ENCODE measurements at places on chromosomes 16 and 17.
A peak's percentile ranks its signal among the peaks of the same experiment; 100 is the strongest.

DNA sequence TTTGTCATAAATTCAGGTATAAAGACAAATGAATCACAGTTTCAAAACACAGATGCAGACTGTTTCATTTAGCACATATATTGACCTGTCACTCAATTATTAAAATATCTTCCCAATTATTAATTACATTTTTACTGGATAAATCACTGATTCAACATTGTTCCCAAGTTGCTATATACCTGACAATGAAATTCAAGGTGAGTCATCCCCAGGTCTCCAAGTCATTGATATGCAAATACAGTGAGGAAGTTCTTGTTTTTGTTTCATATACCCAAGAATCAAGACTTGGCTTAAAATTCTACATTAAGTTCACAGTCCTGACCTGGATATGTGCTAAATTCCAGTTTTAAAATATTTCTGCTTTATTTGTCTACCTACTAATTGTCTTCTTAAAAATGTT lies 599.3 kb upstream of the PSMD7 start:
- no peak for DNase-seq

GRCh38 chr17:38970128-38970527 lies 2.9 kb upstream of the FBXO47 start:
- DNase-seq, result no peak

GRCh38 chr16:8168016-8168415 lies 422.3 kb downstream of the TMEM114 start:
- DNase-seq, result no peak

- DNase-seq, result no peak
Measured at GRCh38 chr17:36092230-36092629, 2.3 kb upstream of the CCL3 start.

- no peak for DNase-seq
Measured at GRCh38 chr17:82679586-82680465, 18.7 kb downstream of the RAB40B start.

GRCh38 chr17:48997103-48997826 lies at the start of gene IGF2BP1:
Gene IGF2BP1, plus strand, starts transcription at chr17:48997385. Its CDS starts 361 bp downstream, at chr17:48997746.
- DNase-seq, result no peak

GRCh38 chr16:68289202-68289601 lies 21.5 kb downstream of the SLC7A6OS start:
- no peak for DNase-seq

GRCh38 chr17:77528516-77529327 lies 388.0 kb downstream of the SEC14L1 start:
- DNase-seq, result peak; percentile 31

GRCh38 chr16:73066927-73067670 lies 19.2 kb upstream of the ZFHX3 start:
- no peak for DNase-seq

DNA sequence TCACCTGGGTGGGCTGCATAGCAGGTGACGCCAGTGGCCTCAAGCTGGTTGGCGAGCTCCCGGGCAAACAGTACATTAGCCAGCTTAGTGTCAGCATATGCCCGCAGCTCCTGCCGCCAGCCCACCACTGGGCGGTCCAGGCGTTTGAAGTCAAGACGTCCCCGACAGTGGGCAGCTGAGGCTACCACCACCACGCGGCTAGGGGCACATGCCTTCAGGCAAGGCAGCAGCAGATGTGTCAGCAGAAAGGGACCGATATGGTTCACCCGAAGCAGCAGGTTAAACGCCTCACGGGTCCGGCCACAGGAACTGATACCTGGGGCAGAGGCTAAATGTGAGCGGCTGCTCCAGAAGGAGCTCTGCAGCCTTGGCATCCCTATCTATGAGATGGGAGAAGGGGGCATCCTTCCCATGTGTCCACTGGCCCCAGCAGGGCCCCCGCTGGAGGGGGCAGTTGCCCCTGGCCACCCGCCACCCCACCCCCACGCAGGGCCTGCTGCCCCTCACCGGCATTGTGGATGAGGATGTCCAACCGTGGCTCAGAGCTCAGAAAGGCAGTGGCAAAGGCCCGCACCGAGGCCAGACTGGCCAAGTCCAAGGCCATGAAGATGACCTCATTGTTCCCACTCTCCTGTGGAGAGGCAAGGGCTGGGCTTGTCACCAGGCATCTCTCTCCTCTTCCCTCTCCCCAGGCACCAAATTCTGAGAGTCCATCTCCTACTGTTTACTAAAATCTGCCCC lies 1.7 kb downstream of the DHRS13 start:
- no peak for DNase-seq

DNA sequence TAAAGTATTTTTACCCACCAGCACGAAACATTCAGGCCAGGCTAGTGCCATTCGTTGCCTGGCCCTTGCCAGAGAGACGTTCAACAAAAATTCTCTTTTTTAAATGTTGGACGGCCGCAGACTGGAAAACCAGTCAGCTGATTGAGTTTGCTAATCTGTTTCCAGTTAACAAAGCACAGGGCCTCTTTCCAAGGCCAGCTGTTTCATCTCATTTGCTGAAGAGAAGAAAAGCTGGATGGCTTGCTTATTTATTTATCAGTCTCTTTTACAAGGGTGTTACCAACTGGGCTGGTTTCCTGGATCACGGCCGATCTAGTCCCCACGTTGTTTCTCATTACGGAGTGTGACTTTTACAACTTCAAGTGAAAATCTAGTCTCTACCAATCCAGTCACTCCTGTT lies 418.7 kb upstream of the DYNLRB2 start:
- no peak for DNase-seq

- no peak for DNase-seq
Measured at GRCh38 chr17:2230877-2231276, 72.7 kb downstream of the SMG6 start.

DNA sequence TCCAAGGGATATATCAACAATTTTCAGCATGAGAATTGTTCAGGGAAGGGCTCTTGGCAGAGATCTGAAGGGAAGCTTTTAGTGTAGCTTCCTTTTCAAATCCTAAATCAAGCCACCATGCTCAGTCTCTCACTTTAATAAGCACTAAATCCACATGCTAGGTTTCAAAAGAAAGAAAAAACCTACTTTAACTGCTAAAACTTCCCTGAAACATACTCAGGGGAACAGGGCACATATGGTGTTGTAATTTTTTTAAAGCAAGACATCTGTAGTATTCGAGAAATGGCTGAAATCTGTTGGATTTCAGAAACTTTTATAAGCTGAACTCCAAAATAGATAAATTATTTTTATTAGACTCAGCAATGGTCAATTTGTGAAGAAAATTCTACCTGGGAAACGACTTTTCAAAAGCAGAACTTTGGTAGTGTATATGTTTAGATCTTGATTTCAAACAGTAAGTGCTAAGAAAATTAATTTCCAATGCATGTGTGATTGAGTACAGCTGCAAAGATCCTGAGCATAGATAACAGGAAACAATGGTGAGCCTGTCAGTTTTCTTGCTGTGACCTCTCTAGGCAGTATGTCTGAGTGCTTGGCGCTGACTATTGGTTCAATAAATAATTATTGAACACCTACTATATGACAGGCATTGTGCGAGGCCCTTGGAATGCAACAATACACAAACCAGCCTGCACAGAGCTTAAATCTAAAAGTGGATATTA lies 804.5 kb upstream of the SOX9 start:
- no peak for DNase-seq

- DNase-seq, result no peak
Measured at GRCh38 chr16:74113545-74113944, 183.1 kb upstream of the PSMD7 start.

GRCh38 chr16:54927125-54928015 lies 3.3 kb upstream of the IRX5 start:
- no peak for DNase-seq

- no peak for DNase-seq
Measured at GRCh38 chr16:8774208-8774607, 23.2 kb downstream of the TMEM186 start.

GRCh38 chr16:16073001-16073545 lies 123.7 kb downstream of the ABCC1 start:
- DNase-seq, result no peak

DNA sequence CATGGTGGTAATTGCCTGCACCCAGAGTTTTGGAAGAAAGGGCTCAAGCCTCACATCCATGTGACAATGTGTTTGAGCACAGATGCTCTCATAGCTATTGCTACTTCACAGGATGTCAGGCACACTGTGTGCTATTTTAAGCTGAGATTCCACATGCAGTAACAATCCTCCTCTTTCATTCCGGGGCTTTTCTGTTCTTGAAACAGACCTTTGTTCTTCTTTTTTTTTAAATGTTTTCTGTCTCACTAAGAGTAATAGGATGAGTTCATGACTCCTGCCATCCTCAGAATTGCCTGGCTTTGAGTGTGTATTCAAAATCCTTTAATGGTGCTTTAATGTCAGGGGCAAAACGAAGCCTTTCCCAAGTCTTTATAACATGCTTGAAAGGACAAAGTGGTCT lies 198.9 kb downstream of the ABCC12 start:
- DNase-seq, result no peak

All from stimulated activated CD4-positive, alpha-beta T cell treated with anti-CD3 and anti-CD28 coated beads, Interleukin-2, amount 100 ng/mL, for 48 hours (primary cell).